SW480 (cell line): ENCODE measurements at places on chromosomes 6 and 20.

DNA sequence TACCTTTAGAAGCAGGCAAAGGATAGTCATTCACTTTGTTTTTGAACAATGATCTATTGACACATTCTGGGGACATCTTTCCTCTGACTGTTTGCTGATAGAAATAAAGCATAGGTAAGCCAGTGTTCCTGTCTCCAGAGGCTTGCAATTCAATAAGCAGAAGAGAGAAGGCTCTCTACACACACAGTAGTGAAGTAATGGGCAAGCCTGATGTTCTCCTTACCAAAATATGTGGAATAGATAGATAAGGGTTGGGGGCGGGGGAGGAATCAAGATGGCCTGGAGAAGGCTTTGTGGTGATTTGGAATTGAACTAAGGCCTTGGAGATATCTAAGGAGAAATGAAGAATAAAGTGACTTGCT is 27.3 kb downstream of the PAQR8 start:
- DNase-seq = peak; percentile 3

DNA sequence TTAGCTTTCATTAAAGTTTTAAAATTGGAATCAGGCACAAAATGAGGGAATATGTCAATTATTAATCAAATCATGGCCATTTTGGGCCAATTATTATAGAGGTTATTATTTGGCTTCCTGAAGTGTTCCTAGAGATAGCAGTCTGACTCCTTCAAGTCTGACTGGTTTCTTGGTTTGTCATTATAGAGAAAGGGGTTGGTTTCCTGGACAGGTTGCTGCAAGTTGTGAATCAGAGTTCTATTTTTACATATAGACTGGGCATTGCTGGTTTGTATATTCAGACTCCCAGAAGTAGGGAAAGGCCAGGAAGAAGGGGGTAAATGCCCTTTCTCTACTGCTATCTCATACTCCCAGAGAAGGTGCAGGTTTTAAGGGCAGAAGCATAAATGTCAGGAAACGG is 121.4 kb upstream of the CEP162 start:
- no peak for DNase-seq

GRCh38 chr20:43583982-43584432 is 6.7 kb upstream of the IFT52 start:
- peak; percentile 54 for DNase-seq

GRCh38 chr6:142013287-142013686 is 119.4 kb upstream of the GJE1 start:
- peak; percentile 45 for DNase-seq

- no peak for DNase-seq
These were observed 63.4 kb downstream of the DST start for GRCh38 chr6:56579155-56579851.

GRCh38 chr6:113758826-113759574 is 98.1 kb upstream of the MARCKS start:
- no peak for DNase-seq

- DNase-seq = no peak
These were observed 37.1 kb downstream of the SLC22A23 start for GRCh38 chr6:3419624-3420272.

- no peak for DNase-seq
These were observed 200.3 kb upstream of the SIM1 start for GRCh38 chr6:100665041-100665380.

- DNase-seq = peak; percentile 37
These were observed 17.4 kb downstream of the SERAC1 start for GRCh38 chr6:158150701-158151100.

GRCh38 chr20:33067806-33068205 is 11.6 kb upstream of the BPIFB4 start:
- DNase-seq = no peak

GRCh38 chr6:85476532-85476931 is 26.6 kb downstream of the NT5E start:
- no peak for DNase-seq

GRCh38 chr20:5470943-5471342 is 154.2 kb upstream of the PROKR2 start:
- DNase-seq = no peak

DNA sequence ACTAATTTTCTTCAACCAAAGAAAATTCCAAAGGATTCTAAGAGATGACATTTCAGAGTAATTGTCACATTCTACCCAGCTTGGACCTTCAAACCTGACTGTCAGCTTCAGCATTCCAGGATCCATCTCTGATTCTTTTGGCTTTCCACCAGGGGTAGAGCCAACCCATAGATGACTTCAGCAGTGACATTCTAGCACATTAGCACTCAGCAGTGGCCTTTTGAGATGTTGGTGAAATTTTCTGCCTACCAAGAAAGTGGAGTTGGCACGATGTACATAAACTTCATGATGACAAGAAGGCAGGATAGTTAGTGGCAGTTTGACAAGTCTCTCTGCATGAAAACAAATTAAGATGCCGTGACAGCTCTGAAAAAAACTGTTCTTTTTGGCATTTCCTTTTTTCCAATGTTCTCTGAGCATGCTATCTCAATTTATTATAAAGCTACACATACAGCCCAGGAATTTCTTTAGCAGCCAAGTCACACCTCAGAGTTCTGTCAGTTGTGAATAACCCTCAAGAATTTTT is 466.5 kb upstream of the RNF217 start:
- DNase-seq = no peak

GRCh38 chr20:21901470-21902275 is 196.2 kb downstream of the PAX1 start:
- DNase-seq = no peak

GRCh38 chr6:41551086-41551700 is 5.0 kb downstream of the FOXP4 start:
- DNase-seq = no peak

- no peak for DNase-seq
These were observed 808.3 kb downstream of the TFAP2A start for GRCh38 chr6:9606435-9607134.
